Peyer's patch (tissue), 4 donors: ENCODE measurements at places on chromosomes 7 and 10. TPM values are rescaled to one million over a fixed set of nuclear protein-coding genes. Genes with fewer than 3 reads are reported as not detected.

- H3K36me3 ChIP-seq = no peaks in the 10 kb centered on the region
- no peak overlapping the region for H3K4me3 ChIP-seq
- no peak overlapping the region for H3K27ac ChIP-seq
- no peaks in the 10 kb centered on the region for H3K27me3 ChIP-seq
- H3K4me1 ChIP-seq = no peaks in the 10 kb centered on the region
- no peak for DNase-seq
Measured at GRCh38 chr7:42522227-42522991, 285.4 kb upstream of the GLI3 start.

GRCh38 chr7:36127075-36127740, 25.8 kb upstream of the EEPD1 start:
- peaks cover 13% of the 10 kb centered on the region for H3K4me1 ChIP-seq
- no peaks in the 10 kb centered on the region for H3K27me3 ChIP-seq
- H3K36me3 ChIP-seq = no peaks in the 10 kb centered on the region
- H3K27ac ChIP-seq = no peak overlapping the region

GRCh38 chr10:67697724-67698131, 1.7 kb upstream of the CTNNA3 start:
- H3K36me3 ChIP-seq = no peaks in the 10 kb centered on the region
- no peaks in the 10 kb centered on the region for H3K4me1 ChIP-seq
- peak; percentile 47 for DNase-seq
- no peaks in the 10 kb centered on the region for H3K27me3 ChIP-seq
- H3K27ac ChIP-seq = no peak overlapping the region
- no peak overlapping the region for H3K4me3 ChIP-seq

DNA sequence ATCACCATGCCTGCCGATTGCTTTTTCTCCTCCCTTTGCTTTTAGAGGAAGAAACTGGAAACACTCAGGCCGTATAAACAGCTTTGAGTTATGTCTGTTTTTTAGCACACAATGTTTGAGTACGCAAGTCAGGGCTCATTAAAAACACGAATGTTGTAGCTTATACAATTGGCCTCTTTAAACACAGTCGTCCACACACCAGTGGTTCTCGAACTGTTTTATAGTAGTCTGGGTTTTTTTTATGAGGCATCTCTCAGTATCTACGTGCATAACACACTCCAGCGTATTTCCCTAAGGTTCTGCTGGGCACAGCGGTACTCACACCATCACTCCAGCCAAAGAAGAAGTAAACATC, 13.4 kb upstream of the CARD11 start:
- no peak overlapping the region for H3K4me3 ChIP-seq
- no peaks in the 10 kb centered on the region for H3K4me1 ChIP-seq

GRCh38 chr10:71220689-71221540, 8.5 kb downstream of the UNC5B start:
- no peaks in the 10 kb centered on the region for H3K36me3 ChIP-seq
- no peak overlapping the region for H3K27ac ChIP-seq
- no peaks in the 10 kb centered on the region for H3K27me3 ChIP-seq
- no peak for DNase-seq
- no peak overlapping the region for H3K4me3 ChIP-seq

DNA sequence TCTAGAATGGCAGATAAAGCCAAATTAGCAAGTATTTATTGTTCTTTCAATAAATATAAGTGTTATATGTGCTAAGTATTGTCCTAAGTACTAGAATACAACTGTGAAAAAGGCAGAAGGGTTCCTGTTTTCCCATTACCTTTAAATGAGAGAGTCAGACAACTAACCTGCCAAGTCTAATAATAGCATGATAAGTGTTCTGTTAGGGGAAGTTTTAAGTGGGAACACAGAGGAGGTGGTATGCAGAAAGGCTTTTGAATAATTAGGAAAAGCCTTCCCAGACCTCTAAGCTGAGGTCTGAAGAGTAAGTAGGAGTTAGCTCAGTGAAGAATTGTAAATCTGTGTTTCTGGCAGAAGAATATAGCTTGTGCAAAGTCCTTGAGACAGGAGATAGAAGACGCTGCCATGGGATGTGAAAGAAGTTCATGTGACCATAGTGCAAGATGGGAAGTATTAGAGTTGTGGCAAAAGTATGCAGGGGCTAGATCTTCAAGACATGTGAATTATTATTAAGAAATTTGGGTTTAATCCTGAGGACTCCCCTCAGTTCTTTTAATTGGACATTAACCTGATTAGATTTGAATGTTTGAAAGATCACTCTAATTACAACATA, 12.5 kb downstream of the SHOC2 start:
- H3K36me3 ChIP-seq = no peaks in the 10 kb centered on the region
- H3K27ac ChIP-seq = no peak overlapping the region
- no peak for DNase-seq
- H3K4me3 ChIP-seq = no peak overlapping the region
- peaks cover 11% of the 10 kb centered on the region for H3K4me1 ChIP-seq
- H3K27me3 ChIP-seq = no peaks in the 10 kb centered on the region

GRCh38 chr10:47050618-47051455, 139.6 kb downstream of the PTPN20 start:
- H3K4me3 ChIP-seq = no peak overlapping the region
- no peaks in the 10 kb centered on the region for H3K4me1 ChIP-seq
- H3K27ac ChIP-seq = no peak overlapping the region
- peak; percentile 24 for DNase-seq

DNA sequence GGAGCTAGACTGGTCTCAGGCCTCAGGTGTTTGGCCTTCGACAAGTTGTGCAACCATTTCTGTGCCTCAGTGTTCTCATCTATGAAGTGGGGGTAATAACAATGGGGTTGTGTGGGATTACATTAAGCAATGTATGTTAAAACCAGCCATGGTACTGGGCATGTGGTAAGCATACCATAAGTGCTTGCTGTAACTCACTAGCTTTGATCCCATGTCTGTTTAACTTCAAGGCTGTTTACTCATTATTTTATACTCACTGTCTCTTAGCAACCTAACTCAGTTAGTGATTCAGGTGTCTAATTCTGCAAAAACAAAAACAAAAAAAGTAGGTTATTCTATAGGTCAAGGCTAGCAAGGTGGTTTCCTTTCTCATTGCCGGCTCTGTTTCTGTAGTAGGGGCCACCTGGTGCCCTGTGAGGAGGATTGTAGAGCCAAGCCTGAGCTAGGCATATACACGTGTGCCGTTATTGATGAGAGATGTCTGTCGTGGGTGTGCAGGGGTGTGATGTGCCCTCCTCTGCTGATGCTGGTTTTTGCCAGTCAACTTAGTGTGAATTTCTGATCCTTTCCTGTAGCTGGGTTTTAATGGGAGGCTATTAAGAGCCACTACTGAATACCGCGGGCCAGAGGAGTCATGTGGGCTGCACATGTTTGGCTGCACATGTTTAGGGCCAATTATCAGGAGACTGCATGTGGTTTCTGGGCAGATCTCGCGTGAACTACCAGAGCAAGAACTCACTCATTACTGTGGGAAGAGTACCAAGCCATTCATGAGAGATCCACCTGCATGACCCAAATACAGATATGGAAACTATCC, 56.2 kb downstream of the EEPD1 start:
- no peak for DNase-seq
- no peaks in the 10 kb centered on the region for H3K4me1 ChIP-seq
- no peaks in the 10 kb centered on the region for H3K36me3 ChIP-seq
- H3K27me3 ChIP-seq = no peaks in the 10 kb centered on the region
- H3K4me3 ChIP-seq = no peak overlapping the region

- no peak overlapping the region for H3K27ac ChIP-seq
- H3K4me1 ChIP-seq = no peaks in the 10 kb centered on the region
- H3K27me3 ChIP-seq = no peaks in the 10 kb centered on the region
- no peak overlapping the region for H3K4me3 ChIP-seq
- H3K36me3 ChIP-seq = no peaks in the 10 kb centered on the region
- DNase-seq = no peak
Measured at GRCh38 chr7:91135703-91136430, 128.4 kb upstream of the FZD1 start.

- no peaks in the 10 kb centered on the region for H3K36me3 ChIP-seq
- no peak overlapping the region for H3K4me3 ChIP-seq
- H3K27me3 ChIP-seq = no peaks in the 10 kb centered on the region
- DNase-seq = no peak
- H3K27ac ChIP-seq = no peak overlapping the region
- no peaks in the 10 kb centered on the region for H3K4me1 ChIP-seq
Measured at GRCh38 chr10:73534857-73535256, 39.0 kb upstream of the PPP3CB start.

DNA sequence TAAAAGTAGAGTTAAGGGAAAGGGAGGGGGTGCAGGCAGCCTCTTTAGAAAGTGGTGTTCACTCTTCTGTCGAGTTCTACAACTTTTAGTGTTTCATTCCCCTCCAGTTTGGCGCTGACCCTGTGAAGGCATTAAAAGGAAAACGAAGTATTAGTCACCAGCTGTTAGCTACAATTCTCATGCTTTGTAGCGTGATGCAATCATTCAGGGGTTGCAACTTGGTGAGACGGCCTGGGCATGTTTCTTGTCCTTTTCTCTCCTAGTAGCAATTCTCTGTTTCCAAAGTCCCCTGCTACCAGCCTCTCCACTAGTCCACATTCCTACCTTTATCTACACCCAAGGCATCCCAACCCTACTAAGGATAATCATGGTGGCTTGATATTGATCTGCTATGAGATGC, 33.7 kb upstream of the DGKI start:
- H3K36me3 ChIP-seq = no peaks in the 10 kb centered on the region
- DNase-seq = no peak
- H3K27ac ChIP-seq = no peak overlapping the region

- H3K4me1 ChIP-seq = no peaks in the 10 kb centered on the region
- H3K4me3 ChIP-seq = no peak overlapping the region
- H3K36me3 ChIP-seq = no peaks in the 10 kb centered on the region
- DNase-seq = no peak
- no peak overlapping the region for H3K27ac ChIP-seq
Measured at GRCh38 chr7:30177186-30177585, 42.4 kb downstream of the MTURN start.

GRCh38 chr7:5695727-5696345, 85.6 kb downstream of the RNF216 start:
- no peaks in the 10 kb centered on the region for H3K27me3 ChIP-seq
- DNase-seq = no peak
- H3K36me3 ChIP-seq = no peaks in the 10 kb centered on the region
- H3K4me1 ChIP-seq = peaks cover 64% of the 10 kb centered on the region
- peak overlapping the region; percentile 71 for H3K27ac ChIP-seq
- peak overlapping the region; percentile 31 for H3K4me3 ChIP-seq

GRCh38 chr10:114026189-114027040, 17.3 kb upstream of the ADRB1 start:
- H3K4me3 ChIP-seq = no peak overlapping the region
- no peak overlapping the region for H3K27ac ChIP-seq
- peaks cover 11% of the 10 kb centered on the region for H3K4me1 ChIP-seq
- DNase-seq = no peak
- no peaks in the 10 kb centered on the region for H3K36me3 ChIP-seq
- H3K27me3 ChIP-seq = no peaks in the 10 kb centered on the region

DNA sequence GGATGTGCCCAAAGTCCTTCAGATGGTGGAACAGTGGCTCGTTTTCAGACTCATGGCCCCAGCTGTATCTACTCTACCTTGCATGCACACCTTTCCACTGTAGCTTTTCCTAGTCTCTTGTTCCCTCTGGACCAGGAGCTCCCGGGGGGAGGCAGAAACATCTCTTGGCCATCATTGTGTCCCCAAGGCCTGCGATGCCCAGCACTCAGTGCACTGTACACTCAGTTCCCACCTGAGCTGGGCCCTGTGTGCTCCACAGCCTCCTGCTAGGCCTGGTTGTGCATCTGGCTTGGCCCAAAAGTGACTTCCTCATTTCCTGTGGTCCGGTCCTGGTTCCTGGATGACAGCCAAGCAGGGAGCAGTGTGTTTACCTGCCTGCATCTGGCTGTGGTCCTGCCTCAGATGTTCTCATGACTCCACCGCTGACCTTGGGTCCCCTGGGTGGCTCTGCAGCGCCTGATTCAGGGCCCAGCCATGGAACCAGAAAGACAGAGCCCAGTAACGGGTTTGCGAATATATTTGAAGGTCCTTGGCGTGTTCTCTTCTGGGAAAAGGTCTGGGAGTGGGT, 9.9 kb upstream of the DOCK1 start:
- no peak overlapping the region for H3K4me3 ChIP-seq
- DNase-seq = no peak
- H3K4me1 ChIP-seq = no peaks in the 10 kb centered on the region
- H3K27me3 ChIP-seq = no peaks in the 10 kb centered on the region
- H3K27ac ChIP-seq = no peak overlapping the region

DNA sequence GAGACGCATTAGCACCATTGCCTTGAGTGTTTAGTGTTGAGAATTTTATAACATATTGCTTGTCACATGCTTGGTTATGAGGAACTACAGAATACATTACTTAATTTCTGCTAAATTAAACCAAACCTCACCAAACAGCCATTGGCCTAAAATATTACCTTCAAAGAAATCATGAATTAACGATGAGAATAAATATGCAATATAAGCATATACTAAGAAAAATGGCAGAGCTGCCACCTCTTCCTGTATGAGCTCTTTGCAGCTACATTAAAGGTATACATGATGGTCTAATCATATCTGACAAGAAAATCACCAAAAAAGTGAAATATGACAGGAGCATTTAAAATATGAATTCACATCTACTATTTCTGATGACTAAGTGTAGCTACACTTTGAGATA, 5.2 kb upstream of the RHEB start:
- H3K4me3 ChIP-seq = no peak overlapping the region
- H3K27me3 ChIP-seq = no peaks in the 10 kb centered on the region
- DNase-seq = no peak

GRCh38 chr7:10998996-10999757, 25.5 kb downstream of the PHF14 start:
- no peak for DNase-seq
- no peak overlapping the region for H3K27ac ChIP-seq
- no peaks in the 10 kb centered on the region for H3K36me3 ChIP-seq
- H3K4me1 ChIP-seq = no peaks in the 10 kb centered on the region
- no peak overlapping the region for H3K4me3 ChIP-seq

DNA sequence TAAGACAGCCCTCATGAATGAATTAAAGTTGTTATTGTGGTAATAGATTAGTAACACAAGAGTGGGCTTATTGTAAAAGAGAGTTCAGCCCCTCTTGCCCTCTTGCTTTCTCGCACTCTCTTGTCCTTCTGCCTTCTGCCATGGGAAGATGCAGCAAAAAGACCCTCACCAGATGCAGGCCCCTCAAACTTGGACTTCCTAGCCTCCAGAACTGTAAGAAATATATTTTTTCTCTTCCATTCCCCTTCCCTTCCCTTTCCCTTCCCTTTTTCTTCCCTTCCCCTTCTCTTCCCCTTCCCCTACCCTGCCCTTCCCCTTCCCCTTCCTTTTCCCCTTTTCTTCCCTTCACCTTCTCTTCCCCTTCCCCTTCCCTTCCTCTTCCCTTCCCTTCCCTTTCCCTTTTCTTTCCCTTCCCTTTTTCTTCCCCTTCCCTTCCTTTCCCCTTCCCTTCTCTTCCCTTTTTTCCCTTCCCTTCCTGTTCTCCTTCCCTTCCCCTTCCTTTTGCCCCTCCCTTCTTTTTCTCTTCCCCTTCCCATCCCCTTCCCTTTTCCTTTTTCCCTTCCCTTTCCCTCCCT, 55.6 kb upstream of the TMEM248 start:
- H3K36me3 ChIP-seq = no peaks in the 10 kb centered on the region
- H3K27me3 ChIP-seq = no peaks in the 10 kb centered on the region
- no peak overlapping the region for H3K27ac ChIP-seq
- DNase-seq = no peak
- no peaks in the 10 kb centered on the region for H3K4me1 ChIP-seq
- H3K4me3 ChIP-seq = no peak overlapping the region

Gene LIPF
- total RNA-seq = not detected

Gene MUC3A
- 436 TPM for total RNA-seq

Gene PTPN12
- 41.3 TPM for total RNA-seq

Gene TDRD1
- 1.7 TPM for total RNA-seq

Gene ASB10
- total RNA-seq = not detected
